NCI-H446 (cell line): ENCODE measurements at places on chromosomes 12 and 14.
A peak's percentile ranks its signal among the peaks of the same experiment; 100 is the strongest.

DNA sequence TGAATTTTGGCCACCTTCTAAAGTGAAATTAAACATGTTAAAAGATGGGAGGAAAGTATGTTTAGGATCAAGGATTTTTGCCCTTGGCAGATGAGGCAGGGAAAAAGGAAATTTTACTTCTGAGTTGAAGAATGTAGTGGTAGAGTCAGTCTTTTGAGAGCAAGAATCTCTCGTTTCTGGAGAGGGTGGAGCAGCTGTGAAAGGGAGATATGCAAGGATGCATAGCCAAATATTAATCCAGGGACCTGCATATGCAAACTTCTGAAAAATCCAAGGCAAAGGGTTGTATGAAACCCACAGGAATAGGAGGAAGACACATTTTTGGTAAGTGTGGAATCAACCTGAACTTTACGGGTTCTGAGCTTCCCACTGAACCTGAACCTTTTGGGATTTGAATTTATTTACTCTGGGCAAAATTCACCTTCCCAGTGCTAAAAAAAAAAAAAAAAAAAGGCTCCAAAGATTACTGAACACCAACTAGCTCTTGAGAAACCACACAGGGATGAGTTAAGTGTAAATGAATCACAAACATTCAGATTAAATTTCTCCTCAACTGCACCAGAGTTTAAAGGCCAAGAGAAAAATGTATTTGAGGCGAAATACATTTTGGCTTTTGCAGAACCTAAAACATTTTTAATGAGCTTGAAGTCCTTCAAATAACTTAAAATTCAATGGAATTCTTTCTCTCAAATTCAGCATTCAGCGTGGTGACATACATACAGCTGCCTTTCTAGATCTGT, 187.1 kb upstream of the CDKN3 start:
- DNase-seq, result no peak

DNA sequence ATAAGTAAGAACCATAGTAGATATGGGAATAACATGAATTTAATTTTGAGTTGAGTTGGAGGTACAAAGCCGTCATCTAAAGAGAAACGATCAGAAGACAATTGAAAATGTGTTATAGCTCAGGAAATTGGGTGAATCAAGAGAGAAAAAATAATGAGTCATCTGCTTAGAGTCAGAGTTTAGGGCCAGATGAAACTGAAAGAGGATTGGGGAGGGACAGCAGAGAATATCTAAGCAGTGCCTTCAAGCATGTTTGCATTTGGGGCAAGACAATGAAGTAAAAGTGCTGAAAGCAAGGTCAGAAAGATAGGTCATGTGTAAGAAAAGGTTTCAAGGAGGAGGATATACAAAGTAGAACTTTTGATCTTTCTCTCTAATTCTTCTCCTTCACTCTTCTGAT, 49.4 kb downstream of the SLC15A5 start:
- DNase-seq, result no peak

DNA sequence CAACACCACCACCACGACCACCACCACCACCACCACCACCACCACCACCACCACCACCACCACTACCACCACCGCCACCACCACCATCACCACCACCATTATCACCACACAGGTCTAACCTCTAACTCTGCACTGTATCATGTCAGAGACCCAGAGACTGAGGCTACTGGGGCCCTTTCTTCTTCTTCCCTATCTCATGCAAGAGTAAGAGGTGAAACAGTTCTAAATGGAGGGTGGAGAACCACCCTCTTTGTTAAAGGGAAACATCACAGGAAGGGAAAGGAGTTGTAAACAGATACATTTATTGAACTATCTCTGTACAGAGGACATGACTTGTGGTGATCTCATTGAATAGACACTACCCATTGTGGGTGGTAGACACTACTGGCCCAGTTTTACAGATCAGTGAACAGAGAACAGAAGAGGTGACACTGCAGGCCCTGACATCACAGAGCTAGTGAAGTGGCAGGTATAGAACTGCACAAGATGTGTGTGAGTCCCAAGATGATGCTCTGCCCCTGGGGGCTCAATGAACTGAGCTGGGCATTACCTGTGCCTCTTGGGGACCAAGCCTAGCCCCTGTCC, 91.6 kb downstream of the FOXN3 start:
- no peak for DNase-seq

DNA sequence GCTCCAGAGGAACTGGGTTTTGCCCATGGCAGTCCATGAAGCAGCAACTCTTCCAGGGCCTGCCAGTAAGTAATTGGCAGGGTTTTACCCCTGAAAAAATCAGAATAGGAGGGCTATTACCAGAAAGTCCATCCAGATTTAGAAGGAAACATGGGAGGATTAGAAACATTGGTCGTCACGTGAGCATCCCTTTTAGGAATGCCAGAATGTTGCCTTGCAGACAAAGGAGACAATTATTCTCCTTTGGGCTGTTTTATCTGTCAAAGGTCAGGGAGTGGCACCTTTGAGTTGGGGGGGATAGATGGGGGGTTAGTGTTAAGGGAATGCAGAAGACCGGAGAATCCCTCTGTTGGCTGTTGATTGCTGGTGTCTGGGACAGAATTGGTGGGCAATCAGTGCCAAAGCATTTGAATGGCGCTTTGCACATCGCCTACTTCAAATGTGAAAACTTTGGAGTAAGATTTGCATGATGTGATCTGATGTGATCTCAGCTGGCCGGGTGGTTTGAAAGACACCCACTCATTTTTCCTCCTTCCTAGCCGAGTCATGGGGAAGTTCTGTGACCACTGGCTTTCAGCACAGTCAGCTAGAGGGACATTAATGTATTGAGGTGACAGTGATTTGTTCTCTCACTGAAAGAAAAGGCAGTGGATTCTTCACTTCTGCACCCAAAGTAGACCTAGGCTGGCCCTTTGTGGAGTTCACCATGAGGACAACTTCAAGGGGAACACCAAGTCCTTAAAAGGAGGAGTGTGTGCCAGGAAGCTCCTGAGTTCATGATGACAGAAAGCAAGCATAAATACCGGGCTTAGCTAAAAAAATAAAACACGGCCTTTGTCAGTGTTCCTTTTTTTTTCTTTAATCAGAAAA, 31.4 kb downstream of the FLVCR2 start:
- DNase-seq, result no peak

DNA sequence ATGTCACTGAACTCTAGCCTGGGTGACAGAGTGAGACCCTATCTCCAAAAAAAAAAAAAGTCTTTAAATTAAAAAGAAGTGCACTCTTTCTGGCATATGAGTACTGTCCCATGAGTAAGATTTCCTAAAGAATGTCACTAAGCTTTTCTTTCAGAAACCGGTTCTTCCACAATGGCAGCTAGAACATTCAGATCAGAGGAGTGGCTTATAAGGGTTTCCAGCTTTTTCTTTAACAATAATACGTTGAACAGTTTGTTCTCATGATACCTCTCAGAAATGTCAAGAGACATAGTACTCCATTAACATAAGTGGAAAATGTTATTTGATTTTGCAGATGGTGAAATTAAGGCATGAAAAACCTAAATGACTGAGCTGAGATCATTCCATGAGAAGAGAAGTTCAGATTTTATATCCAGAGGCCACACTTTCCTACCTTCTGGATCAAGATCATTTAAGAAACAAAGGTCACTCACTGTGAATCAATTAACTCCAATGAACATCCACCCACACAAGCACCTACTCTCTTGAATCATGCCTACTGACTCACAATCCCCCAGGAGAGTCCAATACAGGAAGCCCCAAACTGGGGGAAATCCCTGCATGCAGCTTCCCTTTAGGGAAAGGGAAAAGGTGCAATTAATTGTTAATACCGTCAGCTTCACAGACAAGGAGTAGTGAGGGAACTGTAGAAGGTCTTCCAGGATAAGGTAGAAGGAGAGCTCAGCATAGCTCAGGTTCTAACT, 86.9 kb downstream of the SPTSSA start:
- DNase-seq, result no peak

- no peak for DNase-seq
These were observed 6.1 kb downstream of the FRMD6 start for GRCh38 chr14:51657762-51658161.

GRCh38 chr14:43651185-43651787, 855.8 kb downstream of the FSCB start:
- DNase-seq, result no peak

GRCh38 chr14:94097091-94097490, 13.4 kb upstream of the IFI27 start:
- DNase-seq, result no peak

GRCh38 chr14:59210621-59211020, 22.2 kb downstream of the DAAM1 start:
- no peak for DNase-seq

GRCh38 chr12:116043659-116044535, 233.6 kb downstream of the MED13L start:
- peak; percentile 76 for DNase-seq

GRCh38 chr12:88327276-88327675, 185.2 kb downstream of the TMTC3 start:
- no peak for DNase-seq

DNA sequence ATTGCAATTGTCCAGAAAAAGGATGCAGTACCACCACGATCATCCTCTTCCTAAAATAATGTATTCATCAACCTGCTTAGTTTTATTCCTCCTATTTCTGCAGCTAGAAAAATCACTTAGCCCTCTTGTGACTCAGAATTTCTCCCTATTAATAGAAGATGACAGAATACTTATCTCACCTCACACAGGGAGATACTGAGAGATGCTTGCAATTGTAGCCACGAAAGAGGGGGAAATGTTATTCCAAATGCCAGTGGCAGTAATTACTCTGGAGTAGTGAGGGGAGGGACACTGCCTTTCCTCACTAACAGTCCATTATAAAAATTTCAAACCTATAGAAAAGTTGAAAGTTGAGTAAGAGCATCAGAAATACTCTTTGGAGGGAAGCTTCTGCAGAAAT, 11.8 kb upstream of the DUSP6 start:
- no peak for DNase-seq

DNA sequence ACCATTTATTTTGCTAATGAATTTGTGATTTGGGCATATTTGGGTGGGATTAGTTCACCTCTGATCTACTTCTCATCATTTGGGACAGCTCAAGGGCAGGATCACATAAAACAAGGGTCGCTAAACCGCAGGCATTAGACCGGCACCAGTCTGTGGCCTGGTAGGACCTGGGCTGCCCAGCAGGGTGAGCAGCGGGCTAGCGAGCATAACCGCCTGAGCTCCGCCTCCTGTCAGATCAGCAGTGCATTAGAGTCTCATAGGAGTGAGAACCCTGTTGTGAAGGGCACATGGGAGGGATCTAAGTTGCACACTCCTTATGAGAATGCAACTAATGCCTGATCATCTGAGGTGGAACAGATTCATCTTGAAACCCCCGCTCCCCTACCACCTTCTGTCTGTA, 785.3 kb downstream of the TRHDE start:
- no peak for DNase-seq

DNA sequence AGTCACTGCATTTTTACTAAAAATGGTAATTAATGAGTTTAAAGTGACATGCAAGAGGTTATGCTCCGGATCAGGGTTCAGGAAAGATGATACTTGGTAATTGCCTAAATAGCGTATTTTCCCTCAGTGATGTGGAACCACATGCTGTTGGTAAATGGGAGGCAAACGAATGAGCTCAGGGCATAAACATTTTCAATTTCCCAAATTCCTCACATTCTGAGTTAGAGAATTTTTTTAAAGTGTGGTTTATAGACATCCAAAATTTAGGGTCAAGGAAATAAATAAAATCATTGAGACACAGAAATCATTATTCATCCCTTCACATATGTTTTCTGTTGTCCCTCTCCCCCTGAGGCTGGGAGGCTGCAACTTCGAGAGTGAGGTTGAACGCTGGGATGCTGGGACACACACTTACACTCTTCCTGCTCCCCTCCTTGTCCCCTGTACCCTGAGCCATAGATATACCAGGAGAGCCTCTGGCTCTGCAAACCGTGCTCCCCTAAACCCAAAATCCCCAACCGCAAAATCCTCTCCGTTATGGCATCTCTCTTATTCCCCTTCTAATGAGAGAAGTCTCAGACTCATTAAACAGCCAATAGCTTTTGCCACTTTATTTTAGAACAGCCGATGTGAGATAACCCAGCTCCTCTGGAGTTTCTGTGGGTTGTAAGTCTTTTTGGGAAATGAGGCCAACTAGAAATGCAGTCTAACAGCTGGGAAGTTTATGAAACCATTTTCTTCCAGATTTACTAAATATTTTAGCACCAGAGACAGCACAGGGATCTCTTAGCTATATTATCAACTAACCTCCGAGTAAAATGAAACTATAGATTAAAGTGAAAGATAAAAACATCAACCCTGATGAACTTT, 21.4 kb upstream of the ADGRD1 start:
- no peak for DNase-seq

DNA sequence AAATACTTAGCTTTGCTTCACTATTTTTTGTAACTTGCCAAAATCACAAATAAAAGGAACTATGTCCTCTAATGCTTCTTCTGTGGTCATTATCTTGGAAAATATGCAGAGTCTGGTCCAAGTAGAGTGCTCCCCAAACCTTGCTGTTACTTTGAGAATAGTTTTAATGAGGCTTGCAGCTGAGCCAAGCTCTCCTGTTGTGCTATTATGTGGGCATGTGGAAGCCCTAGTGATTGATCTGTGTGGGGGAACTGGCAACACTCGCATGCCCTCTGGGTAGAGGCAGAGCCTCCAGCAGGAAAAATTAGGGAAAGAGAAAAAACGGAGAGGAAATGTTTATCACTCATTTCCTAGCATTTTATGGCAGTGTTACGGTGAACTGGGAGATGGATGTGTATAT, 473.1 kb downstream of the EGLN3 start:
- DNase-seq, result no peak
